ENCODE measurements at places on chromosomes 2 and 18.

DNA sequence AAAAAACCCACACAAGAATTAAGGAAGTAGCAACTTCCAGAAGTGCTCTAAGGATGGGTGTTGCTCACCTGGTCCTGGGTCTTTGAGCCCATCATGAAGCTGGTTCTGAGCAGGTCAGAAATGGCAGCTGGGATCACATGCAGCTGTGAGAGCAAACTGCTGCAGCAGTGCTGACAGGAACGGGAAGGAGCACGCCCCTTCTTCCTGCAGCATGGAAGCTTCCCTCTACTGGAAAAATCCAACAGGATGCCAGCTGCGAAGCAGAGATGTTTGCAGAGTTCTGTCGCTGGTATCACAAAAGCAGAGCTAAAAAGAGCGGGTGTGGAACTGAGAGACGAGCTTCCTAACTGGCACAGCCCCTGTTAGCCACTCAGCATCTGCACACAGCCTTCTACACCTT lies 33.7 kb downstream of the EIF4E2 start:
- no peak for DNase-seq

DNA sequence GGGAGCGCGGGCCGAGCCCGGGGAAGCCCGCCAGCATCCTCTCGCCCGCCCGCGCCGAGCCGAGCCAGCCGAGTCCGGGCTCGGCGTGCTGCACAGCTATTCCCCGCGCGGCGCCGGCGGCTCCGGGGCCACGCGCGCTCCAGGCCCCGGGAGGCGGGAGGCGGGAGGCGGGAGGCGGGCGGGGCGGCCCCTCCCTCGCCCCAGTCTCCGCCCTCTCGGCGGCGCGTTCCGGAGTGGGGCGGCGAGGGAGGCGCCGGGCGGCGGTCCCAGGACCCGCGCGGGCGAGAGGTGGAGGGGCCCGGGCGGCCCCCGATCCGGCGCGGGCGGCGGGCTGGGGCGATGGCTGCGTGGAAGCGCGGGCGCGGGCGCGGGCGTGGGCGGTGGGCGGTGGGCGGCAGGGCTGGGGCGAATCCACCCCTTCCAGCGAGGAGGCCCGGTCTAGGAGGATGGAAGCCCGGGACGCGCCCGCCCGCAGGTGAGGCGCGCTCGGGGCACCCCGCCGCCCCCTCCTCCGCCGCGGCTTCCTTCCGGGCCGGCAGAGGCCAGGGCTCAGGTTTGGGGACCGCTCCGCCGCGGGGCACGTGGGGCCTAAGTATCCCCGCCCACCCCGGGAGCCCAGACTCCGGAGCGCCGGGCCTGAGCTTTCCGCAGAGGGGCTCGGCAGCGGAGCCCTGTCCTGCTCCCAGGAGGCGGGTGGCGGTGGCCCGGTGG lies at the start of gene ADCY3:
Gene ADCY3, minus strand, starts transcription at position 140 of the 711 bp plus-strand sequence. CDS start 1,250 bp downstream, outside the sequence.
- no peak for DNase-seq

DNA sequence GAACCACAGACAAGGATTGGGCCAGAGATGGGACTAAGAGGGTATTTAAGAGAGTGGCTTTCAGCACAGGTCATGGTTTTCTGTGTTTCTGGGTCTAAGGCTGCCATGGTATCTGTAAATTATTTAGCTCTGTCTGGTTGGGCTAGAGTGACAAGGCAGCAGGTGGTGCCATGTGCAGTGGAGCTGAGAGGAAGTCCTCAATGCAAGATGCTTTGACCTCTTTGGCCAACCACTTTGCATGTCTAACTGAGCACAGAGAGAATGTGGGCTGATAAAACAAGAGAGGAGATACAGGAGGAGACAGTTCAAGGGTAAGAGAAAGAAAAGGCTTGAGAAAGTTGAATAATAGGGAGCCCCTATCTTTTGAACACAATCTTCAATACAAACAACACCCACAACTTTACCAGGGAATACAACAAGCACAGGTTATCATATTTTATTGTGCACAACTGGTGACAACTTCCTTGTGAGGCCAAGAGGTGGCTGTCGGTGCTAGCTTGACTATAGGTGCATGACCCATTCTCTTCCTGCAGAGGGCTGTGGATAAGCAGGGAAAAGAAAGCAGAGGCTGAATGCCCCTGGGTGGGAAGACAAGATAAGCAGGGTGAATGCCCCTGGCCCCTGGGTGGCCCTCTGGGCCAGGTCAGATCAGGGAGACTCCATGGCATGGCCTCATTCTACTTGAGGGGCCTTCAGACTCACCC lies 12.3 kb downstream of the FLACC1 start:
- DNase-seq = no peak

GRCh38 chr2:168277276-168277675 lies 29.9 kb upstream of the STK39 start:
- no peak for DNase-seq

GRCh38 chr2:18763338-18763737 lies 174.0 kb upstream of the NT5C1B start:
- DNase-seq = no peak

GRCh38 chr2:152462779-152463178 lies 127.8 kb downstream of the FMNL2 start:
- no peak for DNase-seq

- DNase-seq = peak; percentile 17
These were observed 796 bp upstream of the DYSF start for GRCh38 chr2:71452565-71452964.
